OCI-M1 (cell line): ENCODE measurements at places on chromosomes 2 and 18.
A peak's percentile ranks its signal among the peaks of the same experiment; 100 is the strongest.

DNA sequence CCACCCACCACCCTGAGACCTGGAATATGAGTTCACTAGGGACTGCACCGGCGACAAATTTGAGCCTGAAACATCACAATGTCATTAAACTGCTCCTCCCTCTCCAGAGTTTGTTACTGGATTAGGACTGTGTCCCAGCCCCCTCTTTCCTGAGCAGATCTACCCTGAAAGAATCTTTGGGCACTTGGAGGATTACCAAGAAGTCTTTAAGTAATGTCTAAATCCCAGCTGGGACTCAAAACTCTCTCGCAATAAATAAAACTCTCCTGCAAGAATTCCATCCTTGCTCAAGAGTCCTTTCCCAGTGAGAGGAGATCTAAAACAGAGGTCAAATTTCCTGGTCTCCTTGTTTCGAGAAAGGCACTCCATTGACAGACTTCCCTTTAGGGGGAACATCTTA, 20.9 kb downstream of the GKN2 start:
- no peak for DNase-seq

DNA sequence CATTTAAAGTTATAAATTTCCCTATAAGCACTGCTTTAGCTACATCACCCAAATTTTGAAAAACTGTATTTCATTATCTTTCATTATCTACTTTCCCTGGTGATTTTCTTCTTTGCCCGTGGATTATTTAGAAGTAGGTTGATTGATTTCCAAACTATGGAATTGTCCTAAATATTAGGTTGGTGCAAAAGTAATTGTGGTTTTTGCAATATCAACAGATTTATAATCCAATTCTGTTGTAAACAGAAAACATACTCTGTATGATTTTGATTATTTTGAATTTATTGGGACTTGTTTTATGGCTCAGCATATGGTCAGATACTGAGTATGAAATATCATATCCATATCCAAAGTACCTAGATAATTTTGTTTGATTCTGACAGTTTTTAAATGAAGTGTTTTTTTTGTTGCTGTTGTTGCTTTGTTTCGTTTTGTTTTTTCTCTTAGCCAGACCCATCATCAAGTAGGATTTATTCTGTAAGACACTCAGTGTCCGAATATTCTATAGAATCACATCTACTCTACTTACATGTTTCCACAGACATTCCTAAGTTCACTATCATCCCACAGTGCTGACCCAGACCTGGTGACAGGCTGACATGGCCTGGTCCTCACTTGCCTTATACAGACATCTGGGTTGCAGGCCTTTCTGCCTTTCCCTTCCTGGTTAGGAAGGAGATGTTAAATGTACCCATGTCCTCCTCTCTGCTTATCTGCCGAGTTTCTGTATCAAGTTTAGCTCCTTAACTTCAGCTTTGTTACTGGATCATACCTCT, 2.1 kb upstream of the TRABD2A start:
- DNase-seq = no peak

DNA sequence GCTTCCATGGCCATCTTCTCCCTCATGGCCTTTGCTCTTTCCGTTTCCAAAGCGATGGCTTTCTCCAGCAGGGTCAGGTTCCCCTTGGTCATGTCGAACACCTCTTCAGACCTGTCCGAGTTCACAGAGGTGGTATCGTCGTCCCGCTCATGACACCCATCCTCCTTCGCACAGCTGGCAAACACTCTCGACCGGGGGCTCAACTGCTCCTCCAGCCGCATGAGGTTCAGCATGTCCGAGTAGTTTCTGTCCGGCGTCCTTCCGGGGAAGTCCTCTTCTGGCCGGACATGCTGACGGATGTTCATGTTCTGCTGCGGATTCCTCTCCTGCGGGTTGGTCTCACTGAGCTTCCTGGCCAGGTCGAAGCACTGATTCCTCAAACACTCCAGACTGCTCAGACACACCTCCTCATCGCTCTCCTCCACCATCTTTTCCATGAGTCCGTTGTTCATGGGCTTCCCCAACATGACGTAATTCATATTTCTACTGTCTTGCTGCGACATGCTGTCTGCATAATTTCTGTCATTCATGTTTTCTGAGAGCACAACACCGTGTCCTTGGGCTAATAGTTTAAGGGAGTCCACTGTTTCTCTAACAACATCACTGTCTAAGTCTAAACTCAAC, 178.2 kb upstream of the PXDN start:
- no peak for DNase-seq

DNA sequence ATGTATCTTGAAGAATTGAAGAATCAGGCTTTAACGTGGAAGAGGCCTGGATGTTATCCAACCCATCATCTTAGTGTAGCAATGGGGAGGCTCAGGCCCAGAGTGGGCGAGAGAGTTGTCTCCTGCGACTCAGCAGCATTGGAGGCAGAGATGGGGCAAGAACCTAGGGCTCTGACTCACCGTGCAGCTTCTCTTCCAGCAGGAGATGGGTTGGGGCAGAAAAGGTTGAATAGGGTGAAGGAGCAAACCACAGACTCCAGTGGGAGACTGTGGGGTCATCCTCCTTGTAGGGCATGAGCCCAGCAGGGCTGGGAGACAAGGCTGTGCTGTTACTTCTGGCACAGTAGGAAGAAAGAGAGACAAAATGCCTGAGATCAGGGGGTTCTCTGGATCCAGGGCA, 1.4 kb downstream of the IL36RN start:
- DNase-seq = no peak

DNA sequence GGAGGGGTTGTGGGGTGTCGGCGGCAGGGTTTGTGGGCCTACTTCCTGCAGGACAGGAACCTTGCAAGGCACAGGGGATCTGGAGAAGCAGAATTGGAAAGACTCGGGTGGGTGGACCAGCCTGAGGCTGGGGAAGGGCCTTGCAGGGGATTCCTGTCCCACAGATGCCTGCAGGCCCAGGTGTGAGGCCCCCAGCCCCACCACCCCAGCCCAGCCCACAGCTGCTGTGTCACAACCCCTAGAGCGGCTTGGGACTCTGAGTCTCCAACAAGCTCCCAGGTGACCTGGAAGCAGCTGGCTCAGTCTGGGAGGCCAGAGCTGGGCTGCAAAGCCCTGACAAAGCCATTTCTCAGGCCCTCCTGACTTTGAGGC, 93.1 kb downstream of the ZFP36L2 start:
- DNase-seq = no peak

- DNase-seq = peak; percentile 40
Measured at GRCh38 chr2:15748736-15749323, 157.2 kb downstream of the DDX1 start.

- no peak for DNase-seq
Measured at GRCh38 chr18:8705961-8706790, 820 bp downstream of the MTCL1 start.

GRCh38 chr2:149399934-149400615, 69.7 kb downstream of the LYPD6 start:
- no peak for DNase-seq

DNA sequence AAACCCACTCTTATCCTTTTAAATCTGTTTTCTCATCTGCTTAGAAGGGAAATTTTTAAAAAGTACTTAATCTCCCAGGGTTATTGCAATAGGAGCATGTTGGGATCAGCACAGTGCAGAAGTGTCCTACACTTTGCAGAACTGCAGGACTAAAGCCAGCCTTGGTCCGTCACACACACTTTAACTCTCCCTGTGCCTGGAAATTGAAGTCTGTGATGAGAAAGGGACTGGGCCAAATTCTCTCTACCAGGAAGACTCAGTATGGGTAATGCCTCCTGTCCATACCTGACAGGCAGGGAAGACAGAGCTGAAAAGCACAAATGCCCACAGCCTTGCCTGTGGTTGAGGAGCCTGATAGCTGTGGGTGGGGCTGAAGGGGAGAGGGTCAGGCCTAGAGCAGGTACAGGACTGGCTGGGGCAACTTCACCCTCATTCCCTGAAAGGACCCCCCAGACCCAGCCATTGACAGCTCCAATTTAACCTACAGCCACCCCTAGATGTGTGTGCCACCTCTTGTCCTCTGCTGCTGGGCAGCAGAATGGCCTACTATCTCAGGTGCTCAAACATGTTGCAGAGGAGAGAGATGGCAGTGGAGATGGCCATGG, 377.2 kb upstream of the KLHL29 start:
- no peak for DNase-seq

DNA sequence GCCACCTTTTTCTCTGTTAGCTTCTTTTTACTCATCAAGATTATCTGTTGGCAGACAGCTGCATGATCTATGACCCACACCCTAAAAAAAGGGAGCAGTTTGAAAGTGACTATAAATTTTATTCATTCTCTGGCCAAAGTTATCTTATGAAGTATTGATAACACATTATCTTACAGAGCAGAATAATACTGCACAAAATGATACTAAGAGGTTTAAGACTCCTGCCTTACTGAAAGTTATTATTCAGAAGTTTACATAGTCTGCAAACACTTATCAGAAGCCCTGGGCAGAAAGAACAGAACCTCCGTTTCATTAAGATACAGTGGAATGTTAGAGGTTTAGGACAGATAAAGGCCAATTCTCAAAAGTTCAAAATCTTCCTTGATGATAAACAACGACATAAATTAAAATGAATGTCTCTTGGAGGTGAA, 78.2 kb downstream of the ZEB2 start:
- DNase-seq = peak; percentile 88

- peak; percentile 82 for DNase-seq
Measured at GRCh38 chr18:12744103-12744502, 41.3 kb downstream of the PSMG2 start.

- DNase-seq = no peak
Measured at GRCh38 chr2:172080641-172081220, 4.6 kb upstream of the DLX1 start.

DNA sequence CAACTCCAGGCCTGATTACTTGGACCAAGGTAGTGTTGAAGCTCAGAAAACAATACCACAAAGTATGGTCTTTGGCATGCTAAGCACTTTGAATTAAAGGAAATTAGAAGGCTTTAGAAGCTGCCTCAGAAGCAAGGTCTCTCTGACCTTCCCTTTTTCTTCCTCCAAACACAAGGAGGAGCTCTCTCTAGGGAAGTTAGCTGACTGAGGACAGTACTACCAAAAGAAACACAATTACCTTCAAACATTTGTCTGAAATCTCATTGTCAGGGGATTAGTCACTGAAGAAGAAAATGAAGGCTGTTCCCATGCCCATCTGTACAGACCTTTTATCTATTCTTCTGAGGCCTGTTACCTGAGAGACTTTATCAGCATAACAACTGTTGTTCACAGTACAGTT, 279.3 kb downstream of the CDH20 start:
- peak; percentile 8 for DNase-seq

DNA sequence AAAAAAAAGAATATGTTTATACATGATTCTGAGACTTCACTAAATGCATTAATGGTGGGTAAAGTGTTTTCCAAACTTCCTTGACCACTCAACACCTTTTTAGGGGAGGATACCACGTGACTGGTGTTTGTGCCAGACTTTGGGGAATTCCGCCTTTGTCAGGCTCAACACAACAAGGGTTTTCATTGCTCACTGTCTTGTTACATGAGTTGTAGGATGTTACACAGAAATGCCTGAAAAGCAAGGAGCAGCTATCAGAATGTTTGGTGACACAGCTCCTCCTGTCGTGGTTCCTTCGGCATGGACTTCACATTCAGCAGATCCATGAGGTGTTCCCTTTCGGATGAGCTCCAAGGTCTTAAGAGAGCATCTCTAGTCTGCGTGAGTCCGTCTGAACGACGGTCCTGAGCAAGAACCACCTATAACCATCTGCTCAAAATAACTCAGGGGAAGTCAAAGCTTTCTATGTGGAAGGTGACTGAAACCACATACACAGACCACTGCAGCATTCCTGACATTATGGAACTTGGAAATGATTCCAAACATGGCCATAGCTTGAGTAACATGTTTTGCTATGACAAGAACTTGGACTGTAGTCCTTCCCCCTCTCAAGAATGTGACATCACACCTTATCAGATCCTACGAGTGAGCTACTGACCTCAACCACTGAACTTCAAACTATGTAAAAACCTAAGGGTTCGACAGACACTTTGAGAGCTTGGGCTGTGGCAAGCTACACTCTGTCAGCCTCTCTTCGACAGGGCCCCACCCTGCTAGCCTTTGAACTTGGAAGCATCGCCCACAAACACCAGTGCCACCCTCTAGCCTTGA, 57.5 kb downstream of the MCFD2 start:
- DNase-seq = peak; percentile 49

DNA sequence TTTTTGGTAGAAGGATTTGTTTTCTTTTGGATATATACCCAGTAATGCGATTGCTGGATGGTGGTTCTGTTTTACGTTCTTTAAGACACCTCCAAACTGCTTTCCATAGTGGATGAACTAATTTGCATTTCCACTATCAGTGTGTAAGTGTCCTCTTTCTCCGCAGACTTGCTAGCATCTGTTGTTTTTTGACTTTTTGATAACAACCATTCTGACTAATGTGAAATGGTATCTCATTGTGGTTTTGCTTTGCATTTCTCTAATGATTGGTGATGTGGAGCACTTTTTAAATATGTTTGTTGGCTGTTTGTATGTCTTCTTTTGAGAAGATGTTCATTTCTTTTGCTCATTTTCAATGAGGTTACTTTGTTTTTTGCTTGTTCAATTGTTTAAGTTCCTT, 260.9 kb upstream of the CWC22 start:
- no peak for DNase-seq

DNA sequence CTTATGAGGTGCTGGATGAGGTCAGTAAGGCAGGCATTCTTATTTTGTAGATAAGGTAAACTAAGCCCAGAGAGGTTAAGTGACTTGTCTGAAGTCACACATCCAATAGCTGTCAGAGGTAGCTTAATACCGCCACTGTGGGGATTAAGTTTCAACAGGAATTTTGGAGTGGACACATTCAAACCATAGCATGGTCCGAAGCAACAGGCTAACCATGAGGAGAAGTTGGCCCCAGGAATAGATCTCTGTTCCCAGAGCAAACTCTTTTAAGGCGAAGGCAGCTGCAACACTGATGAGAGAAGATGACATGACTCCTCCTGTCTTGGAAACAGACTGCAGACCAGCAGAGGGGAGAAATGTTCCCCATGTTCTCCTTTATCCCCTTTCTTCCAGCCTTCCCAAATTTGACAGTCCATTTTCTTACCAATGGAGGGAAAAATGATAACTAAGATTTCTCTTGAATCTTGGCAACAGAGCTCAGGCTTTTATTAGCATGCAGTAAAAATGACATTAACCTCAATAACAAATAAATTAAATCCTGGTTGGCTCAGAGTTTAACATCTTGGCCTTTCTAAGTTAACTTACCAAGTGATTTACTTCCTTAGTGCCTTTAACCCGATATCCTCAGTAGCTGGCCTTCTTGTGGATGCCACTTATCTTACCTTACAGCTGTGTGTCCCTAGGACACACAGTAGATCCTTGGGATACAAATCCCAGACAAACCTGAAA, 67.9 kb upstream of the STPG4 start:
- DNase-seq = no peak

- DNase-seq = no peak
Measured at GRCh38 chr2:231909631-231910030, 16.6 kb downstream of the NPPC start.

GRCh38 chr2:176075481-176075880, 8.3 kb downstream of the EVX2 start:
- peak; percentile 10 for DNase-seq

DNA sequence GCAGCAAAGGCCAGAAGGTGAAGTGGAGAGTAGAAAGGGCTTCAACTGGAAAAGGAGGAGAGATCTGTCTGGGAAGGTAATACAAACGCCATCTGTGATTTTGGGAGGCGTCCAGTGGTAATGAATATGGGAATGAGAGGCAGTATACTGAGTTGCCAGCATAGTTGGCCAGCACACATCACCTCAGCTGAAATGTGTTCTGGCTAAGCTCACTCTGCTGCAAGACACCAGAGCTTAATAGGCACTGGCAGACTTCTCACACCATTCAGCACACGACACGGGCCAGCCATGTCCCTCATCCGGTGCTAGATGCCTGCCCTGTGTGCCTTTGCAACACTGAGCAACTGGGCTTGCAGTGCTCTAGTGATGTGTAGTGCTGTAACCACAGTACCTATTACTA, 277.1 kb downstream of the PIEZO2 start:
- no peak for DNase-seq

GRCh38 chr2:224574423-224575084, 10.6 kb downstream of the CUL3 start:
- DNase-seq = peak; percentile 14
